PC-9 (cell line): ENCODE measurements at places on chromosomes 12 and 14. TPM values are rescaled to one million over a fixed set of nuclear protein-coding genes. Genes with fewer than 3 reads are reported as not detected.
A peak's percentile ranks its signal among the peaks of the same experiment; 100 is the strongest.

GRCh38 chr12:69906411-69907216, 81.6 kb downstream of the MYRFL start:
- no peak overlapping the region for H3K4me3 ChIP-seq
- H3K27ac ChIP-seq = no peak overlapping the region
- no peak for DNase-seq
- H3K27me3 ChIP-seq = no peaks in the 10 kb centered on the region

- H3K4me3 ChIP-seq = no peak overlapping the region
- DNase-seq = no peak
- H3K4me1 ChIP-seq = no peaks in the 10 kb centered on the region
- H3K27me3 ChIP-seq = no peaks in the 10 kb centered on the region
These were observed 129.3 kb upstream of the CCDC175 start for GRCh38 chr14:59705866-59706265.

DNA sequence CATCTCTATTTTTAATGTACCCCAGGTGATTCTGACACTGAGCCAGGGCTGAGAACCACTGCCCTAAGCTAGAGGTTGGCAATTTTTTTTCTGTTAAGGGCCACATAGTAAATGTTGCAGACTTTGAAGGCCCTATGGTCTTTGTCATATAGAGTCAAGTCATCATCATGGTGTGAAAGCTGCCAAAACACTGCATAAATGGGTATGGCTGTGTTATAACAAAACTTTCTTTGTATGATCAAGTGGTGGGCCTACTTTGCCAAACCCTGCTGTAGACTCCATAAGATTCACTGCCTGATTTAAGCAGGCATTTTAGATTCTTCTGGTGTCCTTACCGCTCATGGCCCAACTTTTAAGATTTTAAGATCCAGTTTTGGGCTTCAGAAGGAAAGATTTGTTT, 76.8 kb downstream of the CLMN start:
- no peak overlapping the region for H3K4me3 ChIP-seq
- H3K27me3 ChIP-seq = no peaks in the 10 kb centered on the region
- H3K36me3 ChIP-seq = no peaks in the 10 kb centered on the region

- H3K4me3 ChIP-seq = no peak overlapping the region
- no peak for DNase-seq
- H3K4me1 ChIP-seq = no peaks in the 10 kb centered on the region
- no peak overlapping the region for H3K27ac ChIP-seq
- peaks cover 21% of the 10 kb centered on the region; the same call in 1 of the 2 replicates for H3K27me3 ChIP-seq
These were observed 19.5 kb upstream of the GAS2L3 start for GRCh38 chr12:100553936-100554335.

- no peak for DNase-seq
- no peak overlapping the region for H3K4me3 ChIP-seq
- H3K27me3 ChIP-seq = no peaks in the 10 kb centered on the region
These were observed 15.2 kb downstream of the PTHLH start for GRCh38 chr12:27957366-27957765.

DNA sequence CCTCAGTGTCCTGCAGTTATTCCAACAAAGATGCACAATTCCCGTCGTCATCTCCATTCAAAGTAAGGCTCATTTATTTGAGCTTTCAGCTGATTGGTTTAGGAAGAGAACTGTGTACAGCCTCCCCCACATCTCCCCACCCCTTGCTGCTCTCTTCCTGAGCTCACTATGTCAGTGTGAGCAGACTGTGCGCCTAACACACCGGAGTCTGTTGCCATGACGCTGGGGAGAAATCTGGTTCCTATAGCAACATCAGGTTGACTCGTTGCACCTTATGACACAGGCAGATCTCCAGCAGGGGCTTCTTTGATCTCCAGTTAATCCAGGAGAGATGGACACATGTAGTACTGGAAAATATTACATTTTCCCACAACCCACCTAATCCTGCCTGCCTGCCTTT, 319.4 kb downstream of the CACNA1C start:
- no peak overlapping the region for H3K27ac ChIP-seq
- peaks cover 65% of the 10 kb centered on the region for H3K27me3 ChIP-seq

GRCh38 chr14:104749111-104749649, 3.8 kb upstream of the SIVA1 start:
- H3K27ac ChIP-seq = no peak overlapping the region
- no peaks in the 10 kb centered on the region for H3K36me3 ChIP-seq
- H3K4me3 ChIP-seq = no peak overlapping the region
- peaks cover 22% of the 10 kb centered on the region for H3K4me1 ChIP-seq
- no peaks in the 10 kb centered on the region for H3K27me3 ChIP-seq

DNA sequence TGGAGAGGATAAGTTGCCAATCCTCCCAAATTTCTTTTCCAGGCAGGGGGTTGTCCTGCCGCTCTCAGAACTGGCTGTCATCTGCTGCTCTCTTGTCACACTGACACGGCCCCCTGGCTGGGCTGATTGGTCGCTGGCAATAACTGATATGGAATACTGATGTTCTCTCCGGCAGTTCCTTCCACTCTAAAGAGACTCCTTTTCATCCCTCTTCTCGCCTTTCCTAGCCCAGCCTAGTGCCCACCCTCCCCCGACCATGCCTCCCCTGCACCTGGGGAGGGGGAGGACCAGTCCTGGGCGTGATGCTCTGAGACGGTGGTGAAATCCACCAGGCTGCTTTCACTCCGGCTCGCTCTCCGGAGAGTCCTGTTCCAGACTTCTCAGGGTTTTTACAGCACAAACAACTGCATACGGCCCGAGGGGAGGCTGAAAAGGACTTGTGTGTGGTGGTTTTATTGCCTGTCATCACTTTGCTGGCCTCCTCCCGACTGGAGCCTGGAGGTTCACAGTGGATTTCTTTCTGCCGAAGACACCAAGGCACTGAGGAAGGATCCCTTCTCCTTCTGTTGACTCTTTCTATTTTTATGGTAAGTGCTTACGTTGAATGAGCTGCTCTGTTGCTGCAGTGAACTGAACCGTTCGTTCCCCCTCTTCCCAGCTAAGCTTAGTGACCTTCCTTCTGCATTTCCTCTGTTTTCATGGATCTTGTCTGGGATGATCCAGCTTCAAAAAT, at the start of gene ANO4:
TSS of gene ANO4 (plus strand) at position 336 of the 733 bp plus-strand sequence. CDS start 107,010 bp downstream, outside the sequence.
- no peaks in the 10 kb centered on the region for H3K36me3 ChIP-seq
- H3K27ac ChIP-seq = no peak within 1 kb of the TSS
- no peak for DNase-seq
- no peaks in the 10 kb centered on the region for H3K4me1 ChIP-seq
- no peak within 1 kb of the TSS for H3K4me3 ChIP-seq

GRCh38 chr12:105741786-105742566, 396.8 kb downstream of the NUAK1 start:
- no peaks in the 10 kb centered on the region for H3K4me1 ChIP-seq
- H3K4me3 ChIP-seq = no peak overlapping the region
- no peaks in the 10 kb centered on the region for H3K36me3 ChIP-seq
- no peaks in the 10 kb centered on the region for H3K27me3 ChIP-seq
- H3K27ac ChIP-seq = no peak overlapping the region

DNA sequence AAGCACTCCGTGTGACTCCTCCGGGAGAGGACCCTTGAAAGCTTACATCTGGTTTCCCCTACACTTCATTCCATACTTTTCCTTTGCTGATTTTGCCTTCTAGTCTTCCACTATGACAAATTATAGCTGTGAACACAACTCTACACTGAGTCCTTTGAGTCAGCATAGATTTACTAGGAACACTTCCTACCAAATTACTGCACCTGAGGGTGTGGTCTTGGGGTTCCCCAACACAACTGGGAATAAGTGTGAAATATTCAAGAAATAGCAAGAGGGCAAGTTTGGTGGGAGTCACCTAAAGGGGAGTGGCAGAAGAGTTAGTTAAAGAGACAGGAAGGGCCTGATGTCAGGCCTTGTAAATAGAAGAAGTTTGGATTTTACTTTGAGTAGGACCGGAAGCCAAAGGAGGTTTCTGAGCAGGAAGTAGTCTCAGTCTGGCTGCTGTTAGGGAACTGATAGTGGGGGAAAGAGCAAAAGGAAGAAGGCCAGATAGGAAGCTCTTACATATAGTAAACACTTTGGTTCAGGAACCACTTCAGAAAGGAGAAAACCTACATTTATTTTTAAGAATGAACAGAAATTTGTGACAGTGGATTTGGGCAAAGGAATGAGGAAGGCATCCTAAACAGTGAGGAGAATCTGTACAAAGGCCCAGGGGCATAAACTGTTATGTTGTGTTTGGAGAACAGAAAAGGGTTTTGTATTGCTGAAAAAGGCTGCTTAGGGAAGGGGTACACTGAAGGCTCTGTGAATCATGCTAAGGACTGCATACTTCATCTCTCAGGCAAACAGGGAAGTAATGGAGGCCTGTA, 14.2 kb downstream of the SEL1L start:
- no peaks in the 10 kb centered on the region for H3K27me3 ChIP-seq
- no peak for DNase-seq
- no peaks in the 10 kb centered on the region for H3K36me3 ChIP-seq
- no peak overlapping the region for H3K27ac ChIP-seq
- H3K4me1 ChIP-seq = no peaks in the 10 kb centered on the region

DNA sequence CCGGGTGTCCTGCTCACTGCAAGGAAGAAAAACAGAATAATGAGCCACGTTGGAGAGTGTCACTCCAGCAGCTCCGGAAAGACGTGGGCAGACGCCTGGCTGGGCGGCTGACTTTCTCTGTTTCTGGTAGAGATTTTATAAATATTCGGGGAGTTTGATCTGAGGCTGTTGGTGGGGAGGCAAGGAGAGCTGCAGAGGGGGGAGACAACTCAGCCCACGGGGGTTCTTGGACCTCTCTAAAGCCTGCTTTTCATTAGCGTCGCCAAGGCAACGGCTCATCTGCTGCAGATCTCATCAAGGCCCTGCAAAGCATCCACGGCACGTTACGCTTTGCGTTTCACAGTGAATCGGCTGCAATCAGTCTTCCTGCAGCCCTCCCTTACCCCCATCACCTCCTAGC, 207.2 kb downstream of the ZFP36L1 start:
- H3K4me3 ChIP-seq = no peak overlapping the region
- peaks cover 33% of the 10 kb centered on the region for H3K4me1 ChIP-seq
- no peak for DNase-seq
- H3K36me3 ChIP-seq = no peaks in the 10 kb centered on the region
- no peak overlapping the region for H3K27ac ChIP-seq

GRCh38 chr12:3251691-3252090, 174.5 kb downstream of the TSPAN9 start:
- H3K4me3 ChIP-seq = no peak overlapping the region
- peaks cover 7% of the 10 kb centered on the region; the same call in 1 of the 2 replicates for H3K27me3 ChIP-seq
- H3K27ac ChIP-seq = no peak overlapping the region
- H3K36me3 ChIP-seq = no peaks in the 10 kb centered on the region
- H3K4me1 ChIP-seq = no peaks in the 10 kb centered on the region

- no peaks in the 10 kb centered on the region for H3K4me1 ChIP-seq
- peak; percentile 67 for DNase-seq
- H3K27me3 ChIP-seq = no peaks in the 10 kb centered on the region
- no peak overlapping the region for H3K4me3 ChIP-seq
- H3K27ac ChIP-seq = no peak overlapping the region
These were observed 60.2 kb upstream of the FERMT2 start for GRCh38 chr14:53011053-53011462.

DNA sequence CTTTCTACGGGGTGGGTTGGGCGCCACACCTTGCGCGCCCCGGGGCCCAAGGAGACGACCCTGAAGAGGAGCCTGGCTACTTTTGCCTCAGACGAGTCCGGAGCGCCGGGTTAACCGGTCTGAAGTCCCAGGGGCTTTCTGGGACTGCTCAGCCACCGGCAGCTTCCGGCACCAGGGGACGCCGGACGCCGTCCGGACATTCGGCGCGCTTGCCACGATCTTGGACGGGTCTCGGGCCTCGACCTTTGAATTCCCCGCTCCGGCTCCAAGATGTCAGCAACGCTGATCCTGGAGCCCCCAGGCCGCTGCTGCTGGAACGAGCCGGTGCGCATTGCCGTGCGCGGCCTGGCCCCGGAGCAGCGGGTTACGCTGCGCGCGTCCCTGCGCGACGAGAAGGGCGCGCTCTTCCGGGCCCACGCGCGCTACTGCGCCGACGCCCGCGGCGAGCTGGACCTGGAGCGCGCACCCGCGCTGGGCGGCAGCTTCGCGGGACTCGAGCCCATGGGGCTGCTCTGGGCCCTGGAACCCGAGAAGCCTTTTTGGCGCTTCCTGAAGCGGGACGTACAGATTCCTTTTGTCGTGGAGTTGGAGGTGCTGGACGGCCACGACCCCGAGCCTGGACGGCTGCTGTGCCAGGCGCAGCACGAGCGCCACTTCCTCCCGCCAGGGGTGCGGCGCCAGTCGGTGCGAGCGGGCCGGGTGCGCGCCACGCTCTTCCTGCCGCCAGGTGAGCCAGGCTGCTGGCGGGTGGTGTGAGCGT, at the start of gene ACOT4:
TSS of gene ACOT4 (plus strand) at position 184 of the 760 bp plus-strand sequence. CDS start at position 271, 87 bp downstream.
- H3K27ac ChIP-seq = no peak within 1 kb of the TSS
- no peaks in the 10 kb centered on the region for H3K4me1 ChIP-seq
- no peaks in the 10 kb centered on the region for H3K27me3 ChIP-seq

- DNase-seq = no peak
- H3K4me3 ChIP-seq = no peak overlapping the region
These were observed 318.9 kb downstream of the SNAPC1 start for GRCh38 chr14:62081012-62081612.

DNA sequence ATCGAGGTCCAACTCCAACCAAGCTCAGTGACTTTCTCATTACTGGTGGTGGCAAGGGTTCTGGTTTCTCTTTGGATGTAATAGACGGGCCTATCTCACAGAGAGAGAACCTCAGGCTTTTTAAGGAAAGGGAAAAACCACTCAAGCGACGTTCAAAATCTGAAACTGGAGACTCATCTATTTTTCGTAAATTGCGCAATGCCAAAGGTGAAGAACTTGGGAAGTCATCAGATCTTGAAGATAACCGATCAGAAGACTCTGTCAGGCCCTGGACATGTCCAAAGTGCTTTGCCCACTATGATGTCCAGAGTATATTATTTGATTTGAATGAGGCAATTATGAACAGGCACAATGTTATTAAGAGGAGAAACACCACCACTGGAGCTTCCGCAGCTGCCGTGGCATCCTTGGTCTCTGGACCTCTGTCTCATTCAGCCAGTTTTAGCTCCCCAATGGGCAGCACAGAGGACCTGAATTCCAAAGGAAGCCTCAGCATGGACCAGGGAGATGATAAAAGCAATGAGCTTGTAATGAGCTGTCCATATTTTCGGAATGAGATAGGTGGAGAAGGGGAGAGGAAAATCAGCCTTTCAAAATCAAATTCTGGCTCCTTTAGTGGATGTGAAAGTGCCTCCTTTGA, 343.5 kb upstream of the RGS6 start:
- H3K27ac ChIP-seq = no peak overlapping the region
- H3K4me1 ChIP-seq = peaks cover 10% of the 10 kb centered on the region; the same call in 1 of the 2 replicates
- H3K4me3 ChIP-seq = no peak overlapping the region
- H3K36me3 ChIP-seq = 0 out of 2 replicates have a peak, but pooled peaks cover 4% of the 10 kb centered on the region
- H3K27me3 ChIP-seq = no peaks in the 10 kb centered on the region

Gene SERPINA12
- not detected in 2 replicates for total RNA-seq

Gene KLRC3
- total RNA-seq = not detected in 2 replicates

Gene ABHD12B
- total RNA-seq = not detected in 2 replicates

Gene LPAR5
- 14.2 and 14.8 TPM in 2 replicates for total RNA-seq

Gene ENDOU
- 0.25 and 0.39 TPM in 2 replicates for total RNA-seq

Gene NR4A1
- 6.5 and 13.4 TPM in 2 replicates for total RNA-seq

Gene FOXM1
- 161 and 225 TPM in 2 replicates for total RNA-seq

Gene POTEM
- not detected in 2 replicates for total RNA-seq
